Right atrium auricular region (tissue), 2 donors: ENCODE measurements at places on chromosomes 1 and 21. TPM values are rescaled to one million over a fixed set of nuclear protein-coding genes. Genes with fewer than 3 reads are reported as not detected.

EFNA1 gene
- 41.4 TPM for total RNA-seq

OR2T3 gene
- not detected for total RNA-seq

NBPF26 gene
- 6.9 TPM for total RNA-seq

- no peak for DNase-seq
These were observed 124.9 kb upstream of the KIAA1614 start for GRCh38 chr1:180787628-180788307.

- DNase-seq = no peak
These were observed 7.0 kb upstream of the KISS1 start for GRCh38 chr1:204203206-204203767.

DNA sequence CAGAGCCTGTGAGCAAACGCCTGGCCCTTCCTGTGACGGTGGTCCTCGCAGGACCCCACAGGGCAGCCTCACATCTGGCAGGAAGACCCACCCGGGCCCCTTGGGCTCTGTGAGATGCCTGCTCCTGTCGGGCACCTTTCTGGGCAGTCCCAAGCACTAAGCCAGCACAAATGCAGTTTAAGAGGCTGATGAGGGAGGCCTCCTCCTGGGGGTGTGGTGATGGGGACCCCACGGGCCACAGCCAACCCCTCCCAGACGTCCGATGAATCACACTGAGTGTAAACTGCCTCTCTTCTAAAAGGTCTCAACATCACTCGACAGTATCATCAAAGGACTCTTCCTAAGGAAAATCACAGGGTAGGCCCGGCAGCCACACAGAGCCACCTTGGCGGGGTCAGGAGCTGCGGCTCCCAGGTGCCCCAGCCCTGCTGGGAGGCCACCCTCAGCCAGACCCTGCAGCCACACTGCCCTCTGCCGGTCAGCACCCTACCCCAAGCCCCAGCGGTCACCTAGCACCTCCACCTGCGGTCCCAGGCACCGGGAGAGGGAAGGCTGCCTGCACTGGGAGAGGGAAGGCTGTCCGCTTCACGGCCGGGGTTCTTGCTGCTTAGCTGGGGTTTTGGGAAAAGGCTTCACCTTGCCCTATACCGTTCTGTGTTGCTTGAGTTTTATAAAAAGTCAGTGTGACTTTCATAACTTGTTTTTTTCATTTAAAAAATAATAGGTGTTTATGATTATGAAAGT, 3.9 kb upstream of the PRKCZ start:
- no peak for DNase-seq

DNA sequence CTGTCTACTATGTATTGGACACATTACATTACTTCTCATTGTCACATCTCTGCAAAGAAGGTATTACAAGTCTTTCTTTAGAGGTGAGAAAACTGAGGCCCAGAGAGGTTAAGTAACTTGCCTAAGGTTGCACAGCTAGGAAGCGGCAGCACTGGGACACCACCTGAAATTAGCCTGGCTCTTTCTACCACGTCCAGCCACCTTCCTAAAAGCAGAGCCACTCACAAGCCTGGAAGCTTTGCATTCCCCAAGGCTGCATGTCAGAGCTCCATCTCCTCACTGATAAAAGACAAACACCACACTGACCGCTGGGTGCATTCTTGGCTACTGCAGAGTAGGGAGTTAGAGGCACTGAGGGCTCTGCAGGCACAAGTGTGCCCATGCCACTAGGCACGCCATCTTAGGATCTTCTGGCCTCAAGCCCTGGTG, 2.4 kb downstream of the CD247 start:
- DNase-seq = no peak

- no peak for DNase-seq
These were observed 24.2 kb downstream of the SLC5A9 start for GRCh38 chr1:48246727-48247126.

DNA sequence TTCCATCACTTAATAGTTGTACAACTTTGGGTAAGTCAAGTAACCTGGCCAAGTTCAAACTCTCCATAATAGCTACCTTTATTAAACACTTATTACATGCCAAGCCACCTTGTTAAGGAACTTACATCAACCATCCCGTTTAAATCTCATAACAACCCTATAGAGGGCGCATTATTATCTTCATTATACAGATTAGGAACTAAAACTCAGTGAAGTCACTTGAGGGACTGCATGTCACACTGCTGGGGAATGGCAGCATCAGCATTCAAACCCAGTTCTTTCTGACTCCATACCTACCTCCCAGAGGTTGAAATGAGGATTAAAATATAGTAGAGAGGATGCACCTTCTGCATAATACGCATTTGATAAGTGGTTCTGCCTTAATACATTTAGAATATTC, 47.1 kb upstream of the PLA2G2C start:
- DNase-seq = no peak

GRCh38 chr1:93106226-93106625, 27.1 kb downstream of the MTF2 start:
- no peak for DNase-seq
